ENCODE measurements at places on chromosomes 16 and 17.

- peak; percentile 27 for DNase-seq
Observed at GRCh38 chr16:85613604-85614337, 649 bp downstream of the GSE1 start.

DNA sequence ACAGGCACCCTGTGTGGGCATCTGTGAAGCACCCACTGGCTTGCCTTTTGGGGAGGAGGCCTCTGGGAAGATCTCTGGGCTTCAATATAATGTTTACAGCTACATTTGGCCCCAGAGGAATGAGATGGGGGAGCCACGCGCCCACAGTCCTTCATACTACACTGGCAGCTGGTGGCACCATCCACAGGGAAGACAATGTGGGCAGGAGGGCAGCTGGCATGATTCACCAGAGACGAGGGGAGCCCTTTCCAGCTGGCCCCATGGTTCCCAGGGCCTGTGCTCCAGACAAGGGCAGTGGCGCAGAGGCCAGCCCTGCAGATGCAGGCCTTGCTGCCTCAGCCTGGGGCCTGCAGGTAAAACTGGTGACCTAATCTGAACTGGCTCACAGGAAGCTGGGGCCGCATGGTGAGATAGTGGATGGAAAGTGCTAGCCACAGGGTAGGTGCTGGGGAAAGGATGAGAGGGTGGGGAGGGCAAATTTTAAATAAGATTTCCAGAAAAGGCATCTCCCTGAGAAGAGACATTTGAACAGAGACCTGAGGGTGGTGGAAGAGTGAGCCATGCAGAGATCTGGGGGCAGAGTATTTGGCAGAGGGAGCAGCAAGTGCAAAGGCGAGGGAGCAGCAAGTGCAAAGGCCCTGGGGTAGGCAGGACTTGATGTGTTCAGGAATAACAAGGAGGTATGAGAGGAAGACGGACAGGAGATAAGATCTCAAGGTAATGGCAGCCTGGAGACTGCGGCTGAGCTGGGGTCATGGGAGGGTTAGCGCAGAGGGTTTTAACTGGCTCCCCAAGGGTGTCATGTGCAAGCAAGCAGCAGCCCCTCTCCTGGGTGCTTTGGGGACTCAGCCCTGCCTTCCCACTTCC lies 12.1 kb upstream of the KCNJ12 start:
- DNase-seq, result no peak

GRCh38 chr17:77214328-77214727 lies 73.6 kb downstream of the SEC14L1 start:
- no peak for DNase-seq

DNA sequence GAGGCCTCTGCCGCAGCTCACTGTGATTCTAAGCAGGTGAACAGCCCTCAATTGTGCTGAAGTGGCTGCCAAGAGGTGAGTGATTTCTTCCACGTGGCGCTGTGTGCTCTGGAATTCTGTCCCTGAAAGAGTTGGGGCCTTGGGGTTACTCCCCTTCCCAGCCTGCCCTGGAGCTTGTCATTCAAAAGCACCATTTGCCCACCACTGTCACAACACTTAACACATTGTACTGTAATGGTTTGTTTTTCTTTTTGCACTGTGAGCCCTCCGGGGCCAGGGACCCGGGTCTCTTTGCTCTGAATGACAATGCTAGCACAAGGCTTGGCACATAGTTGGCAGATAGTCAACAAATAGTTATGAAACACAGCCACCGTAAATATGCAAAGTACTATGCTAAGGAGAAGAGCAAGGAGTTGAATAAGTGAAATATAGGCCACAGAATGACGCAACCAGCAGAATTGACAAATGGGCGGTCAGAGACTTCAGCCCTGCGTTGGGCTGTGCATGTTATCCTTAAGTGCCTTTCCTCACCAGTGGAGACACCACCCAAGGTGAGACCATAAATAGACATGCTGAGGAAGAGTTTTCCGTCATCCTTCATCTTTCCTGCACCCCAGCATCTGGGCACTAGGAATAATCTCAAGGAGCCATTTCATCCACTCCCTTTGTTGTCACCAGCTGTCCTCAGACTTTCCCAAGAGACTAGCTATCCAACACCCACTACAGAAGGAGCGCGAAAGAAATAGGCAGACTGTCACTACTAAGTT lies 112.0 kb upstream of the DNAH9 start:
- DNase-seq, result no peak

DNA sequence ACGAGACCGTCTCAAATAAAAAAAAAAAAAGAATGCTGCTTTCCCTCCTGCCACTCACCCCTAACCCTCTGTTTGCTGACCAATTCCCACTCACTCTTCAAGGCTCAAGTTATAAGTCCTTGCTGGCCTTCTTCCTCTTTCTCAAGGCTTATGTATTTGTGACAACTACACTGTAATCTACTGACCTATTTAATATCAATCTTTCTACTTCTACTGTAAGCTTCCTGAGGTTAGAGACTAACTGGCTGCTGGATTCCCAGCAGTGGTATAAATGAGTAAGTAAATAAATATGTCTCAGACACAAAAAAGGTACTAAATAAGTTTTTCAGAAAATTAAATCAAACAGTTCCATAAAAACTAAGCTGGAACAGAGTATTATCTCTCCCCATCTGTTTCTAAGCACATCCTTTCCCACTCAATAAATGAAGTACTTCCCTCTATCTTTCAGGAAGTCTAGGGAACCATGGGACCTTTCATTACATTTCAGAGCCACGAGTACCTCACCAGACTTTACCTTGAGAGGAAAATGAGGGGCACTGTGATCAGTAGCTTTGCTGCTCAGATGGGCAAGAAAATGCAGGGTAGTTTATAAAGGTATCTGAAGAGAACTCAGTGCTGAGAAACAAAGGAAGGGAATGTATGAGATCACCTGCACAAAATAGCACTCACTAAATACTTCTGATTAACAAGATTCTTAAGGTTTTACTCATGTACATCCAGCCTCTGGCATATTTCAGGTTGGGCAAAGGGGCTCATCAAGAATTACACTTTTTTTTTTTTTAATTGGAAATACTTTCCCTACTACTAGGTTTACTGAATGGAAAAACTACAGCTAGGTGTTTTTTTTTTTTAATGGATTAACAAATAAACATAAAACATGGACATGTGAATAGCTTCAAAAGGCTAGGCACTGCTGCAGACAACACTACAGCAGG lies 10.8 kb downstream of the SSH2 start:
- peak; percentile 14 for DNase-seq

- DNase-seq, result no peak
Observed at GRCh38 chr17:75530837-75531720, 5.6 kb downstream of the LLGL2 start.

GRCh38 chr17:78522031-78522809 lies 55.0 kb downstream of the DNAH17 start:
- DNase-seq, result no peak

- DNase-seq, result no peak
Observed at GRCh38 chr17:27793168-27793905, 7.0 kb downstream of the NOS2 start.

GRCh38 chr17:21170809-21171208 lies 43.2 kb downstream of the TMEM11 start:
- DNase-seq, result peak; percentile 47

GRCh38 chr16:84823484-84823883 lies 3.7 kb downstream of the CRISPLD2 start:
- no peak for DNase-seq

DNA sequence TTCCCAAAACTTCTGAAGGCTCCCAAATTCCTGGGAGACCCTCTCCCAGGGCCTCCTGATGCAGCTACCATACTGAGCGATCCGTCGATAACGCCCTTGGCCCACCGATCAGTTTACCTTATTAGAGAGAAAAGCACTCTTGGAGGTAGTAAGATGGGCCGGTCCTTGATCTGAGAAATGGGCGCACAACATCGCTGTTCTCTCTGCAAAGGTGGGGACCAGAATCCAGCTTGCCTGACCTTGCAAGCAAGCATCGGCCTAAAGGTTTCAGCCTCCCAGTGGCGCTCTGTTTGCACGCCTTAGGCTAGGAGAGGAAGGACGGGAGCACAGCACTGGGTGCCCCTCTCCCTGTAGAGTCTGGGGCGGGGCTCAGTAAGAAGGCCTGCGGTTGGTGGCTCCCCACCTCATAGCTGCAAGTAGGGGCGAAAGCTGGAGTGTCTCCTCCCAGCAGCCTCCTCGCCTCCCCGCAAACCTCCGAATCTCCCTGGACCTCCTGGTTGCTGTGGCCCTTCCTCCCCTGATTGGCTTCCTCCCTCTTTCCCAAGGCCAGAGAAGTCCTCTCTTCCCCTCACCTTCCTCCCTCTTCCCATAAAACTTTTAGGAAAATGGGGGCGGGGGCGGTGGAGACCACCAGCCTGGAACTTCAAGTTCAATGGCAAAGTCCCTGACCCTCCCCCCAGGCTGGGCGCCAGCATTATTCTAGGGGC lies at the start of gene PRAC1:
TSS of gene PRAC1 (minus strand) at position 318 of the 707 bp plus-strand sequence. CDS start at position 192, 126 bp downstream.
- no peak for DNase-seq

GRCh38 chr17:66040402-66040801 lies 151.5 kb downstream of the CEP112 start:
- DNase-seq, result no peak

- no peak for DNase-seq
Observed at GRCh38 chr16:64121473-64121872, 1000.4 kb downstream of the CDH11 start.

DNA sequence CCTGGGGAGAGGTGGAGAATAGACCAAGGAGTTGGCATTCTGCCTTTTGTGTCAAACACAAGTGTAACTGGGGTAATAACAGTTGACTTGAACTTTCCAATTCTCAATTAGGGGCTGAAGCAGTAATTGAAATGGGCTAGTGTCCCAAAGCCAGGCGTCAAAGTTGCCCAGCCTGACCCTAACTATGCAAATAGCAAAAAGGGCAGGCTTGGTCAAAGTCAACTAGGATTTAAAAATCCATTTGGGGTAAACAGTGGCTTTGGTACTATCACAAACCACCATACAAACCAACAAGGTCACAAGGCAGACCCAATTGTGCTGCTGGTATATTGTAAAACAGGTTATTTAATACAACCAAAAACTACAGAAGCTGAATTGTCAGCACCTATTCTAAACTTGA lies 18.0 kb downstream of the NFE2L1 start:
- no peak for DNase-seq

GRCh38 chr16:56862776-56863175 lies 2.2 kb upstream of the SLC12A3 start:
- no peak for DNase-seq

DNA sequence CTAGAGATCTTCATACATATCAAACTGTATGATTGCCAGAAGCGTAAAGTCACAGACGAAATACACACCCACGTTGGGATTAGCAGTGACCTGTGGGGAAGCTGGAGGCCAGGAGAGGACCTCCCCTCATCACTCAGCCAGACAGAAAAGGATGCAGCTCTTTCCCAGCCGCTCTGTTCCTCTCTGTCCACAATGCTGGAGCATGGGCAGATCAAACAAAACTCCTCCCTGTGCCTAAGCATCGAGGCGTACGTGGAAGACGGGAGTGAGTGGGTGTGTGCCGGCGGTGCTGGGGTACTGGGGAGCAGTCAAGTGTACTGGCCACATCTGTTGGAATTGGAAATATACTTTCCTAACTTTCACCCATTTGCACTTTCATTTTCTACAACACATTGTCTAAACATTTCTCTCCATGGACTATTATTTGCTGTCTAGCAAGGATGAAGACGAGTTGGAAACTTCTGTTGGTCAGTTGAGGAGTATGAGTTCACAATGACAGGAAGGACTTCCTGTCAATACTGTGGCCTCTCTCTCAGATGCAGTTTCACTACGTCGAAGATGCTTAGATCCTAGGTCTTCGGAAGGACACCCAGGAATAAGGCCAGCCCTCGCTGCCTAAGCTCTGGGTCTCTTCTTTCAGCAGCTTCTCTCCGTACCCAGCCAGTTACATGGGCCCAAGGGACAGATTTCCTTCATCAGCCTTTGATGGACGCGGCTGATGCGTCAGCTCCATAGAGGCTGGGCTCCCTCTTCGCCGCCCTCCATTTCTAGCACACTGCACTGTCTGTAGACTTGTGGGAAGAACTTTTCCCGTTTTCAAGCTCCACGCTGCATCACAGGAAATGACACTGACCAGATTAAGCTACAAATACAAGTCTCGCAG lies 30.6 kb upstream of the ENDOV start:
- no peak for DNase-seq

GRCh38 chr17:48025040-48025903 lies 12.3 kb downstream of the COPZ2 start:
- peak; percentile 99 for DNase-seq

- no peak for DNase-seq
Observed at GRCh38 chr16:78179666-78180065, 80.2 kb downstream of the WWOX start.

DNA sequence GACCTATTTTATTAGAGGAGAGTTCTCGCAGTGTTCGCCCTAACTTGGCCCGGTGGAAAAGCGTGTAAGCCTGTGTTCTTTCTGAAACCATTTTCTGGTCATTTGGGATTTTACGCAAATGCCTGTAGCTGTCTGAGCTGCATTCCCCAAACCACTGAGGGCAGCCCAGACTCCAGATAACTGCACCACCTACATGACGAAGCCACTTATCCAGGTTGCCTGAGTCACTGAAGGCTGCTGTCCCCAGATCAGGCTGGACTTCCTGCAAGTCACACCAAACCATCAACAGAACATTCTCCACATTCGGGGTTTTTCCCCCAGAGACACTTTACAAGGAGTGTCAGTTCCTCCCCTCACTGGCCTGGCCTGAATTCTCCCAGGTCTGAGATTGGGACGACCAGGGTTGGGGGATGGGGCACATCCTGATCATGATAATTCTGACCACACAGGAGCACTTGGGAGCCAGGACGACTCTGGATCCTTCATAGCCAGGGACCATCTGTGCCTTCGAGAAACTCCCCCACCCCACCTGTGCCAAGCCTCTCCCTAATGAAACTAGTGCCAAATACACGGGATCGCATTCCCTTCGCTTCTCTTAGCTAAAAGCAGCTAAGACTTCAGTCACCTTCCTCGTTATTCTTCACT lies 2.3 kb downstream of the RPRML start:
- no peak for DNase-seq

GRCh38 chr17:40373324-40373723 lies 8.8 kb upstream of the GJD3 start:
- DNase-seq, result peak; percentile 99

DNA sequence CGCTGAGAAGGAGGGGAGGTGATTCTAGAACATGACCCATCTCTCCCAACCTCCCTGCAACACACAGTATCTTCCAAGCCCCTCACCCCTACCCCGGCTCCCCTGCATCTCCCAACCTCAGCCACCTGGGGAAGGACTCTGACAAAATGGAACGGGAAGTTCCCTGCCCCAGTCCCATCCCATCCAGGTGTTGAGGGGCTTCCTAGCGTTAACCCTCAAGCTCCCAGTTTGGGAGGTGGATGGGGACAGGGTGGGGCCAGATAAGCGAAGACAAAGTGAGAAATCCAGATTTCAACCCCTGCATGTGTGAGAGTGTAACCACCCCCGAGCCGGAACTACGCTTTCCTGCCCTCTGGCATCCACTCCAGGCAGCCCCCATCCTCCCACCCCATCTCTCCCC lies 1.8 kb downstream of the ZSCAN10 start:
- DNase-seq, result no peak

DNA sequence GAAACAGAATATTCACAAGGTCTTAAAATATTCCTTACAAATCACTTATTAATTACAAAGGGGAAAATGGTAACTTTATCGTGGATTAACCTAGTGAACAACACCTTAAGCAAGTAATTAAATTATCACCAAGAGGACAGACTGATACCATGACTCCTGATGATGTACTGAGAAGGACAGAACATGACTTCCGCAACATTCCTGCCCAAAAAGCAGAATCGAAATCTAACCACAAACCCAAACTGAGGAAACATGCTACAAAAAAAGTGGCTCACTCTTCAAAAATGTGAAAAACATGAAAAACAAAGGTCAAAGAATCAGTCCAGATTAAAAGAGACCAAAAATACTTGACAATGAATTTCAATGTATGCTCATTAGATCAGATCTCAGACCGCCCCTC lies 151.5 kb downstream of the AATF start:
- peak; percentile 31 for DNase-seq
